ENCODE measurements at places on chromosomes 7 and 10.

DNA sequence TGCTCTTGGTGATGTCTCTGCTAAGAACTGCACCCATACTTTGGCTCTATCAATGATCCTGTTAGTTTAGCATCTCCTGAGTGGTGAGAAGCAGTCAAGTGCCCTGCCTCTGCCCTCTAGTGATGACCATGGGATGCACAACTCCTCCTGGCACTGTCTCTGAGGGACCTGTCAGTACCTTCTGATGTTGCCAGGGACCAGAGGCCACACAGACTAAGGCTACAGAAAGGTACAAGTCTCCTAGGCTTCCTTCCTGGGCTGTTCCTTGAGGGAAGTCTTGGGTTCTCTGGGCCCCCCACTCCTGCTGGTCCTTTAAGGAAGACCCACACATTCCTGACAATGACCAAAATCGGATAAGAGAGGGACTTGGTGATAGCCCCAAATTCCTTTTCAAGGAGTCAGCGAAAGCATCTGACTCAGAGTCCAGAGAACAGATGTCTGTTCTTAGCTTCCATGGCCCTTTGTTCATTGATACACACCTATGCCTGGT lies 15.3 kb downstream of the NKX2-3 start:
- no peak for DNase-seq

GRCh38 chr7:15688279-15688626 lies 1.8 kb upstream of the MEOX2 start:
- DNase-seq, result no peak

DNA sequence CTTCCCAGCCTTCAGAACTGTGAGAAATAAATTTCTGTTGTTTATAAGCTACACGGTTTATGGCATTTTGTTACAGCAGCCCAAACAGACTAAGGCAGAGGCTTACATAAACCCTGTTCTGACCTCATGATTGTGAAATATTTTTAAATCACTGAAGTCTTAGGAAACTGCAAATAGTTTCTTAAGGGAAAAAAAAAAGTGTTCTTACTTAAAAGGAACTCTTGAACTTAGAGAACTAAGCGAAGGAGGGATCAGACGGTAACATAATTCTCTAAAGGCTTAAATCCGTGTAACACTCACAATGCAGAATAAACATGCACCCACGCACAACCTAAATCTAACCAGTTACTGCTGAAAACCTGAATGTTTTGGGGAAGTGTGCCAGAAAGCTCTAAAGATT lies 749.1 kb upstream of the LRRTM3 start:
- no peak for DNase-seq

DNA sequence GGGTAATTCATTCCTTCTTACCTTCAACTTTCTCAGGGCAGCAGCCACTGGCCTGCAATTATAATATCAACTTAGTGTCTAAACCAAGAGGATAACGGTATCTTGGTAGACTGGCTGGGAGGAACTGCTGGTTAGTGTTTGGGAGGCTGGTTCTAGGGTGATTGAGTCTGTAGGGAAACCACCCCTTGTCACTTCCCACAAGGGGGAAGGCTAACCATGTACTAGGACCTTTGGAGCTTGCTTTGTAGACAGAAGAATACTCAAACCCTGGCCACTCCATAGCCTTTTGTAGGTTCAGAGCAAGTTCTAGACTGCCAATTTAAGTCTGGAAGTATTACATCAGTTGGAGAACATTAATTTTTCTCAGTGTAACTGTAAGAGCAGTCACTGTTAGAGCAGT lies 51.3 kb downstream of the NHLRC2 start:
- no peak for DNase-seq

GRCh38 chr7:99409806-99410205 lies 1.0 kb downstream of the BUD31 start:
- DNase-seq, result peak; percentile 16

- no peak for DNase-seq
Observed at GRCh38 chr7:97149843-97150242, 32.3 kb downstream of the SDHAF3 start.

DNA sequence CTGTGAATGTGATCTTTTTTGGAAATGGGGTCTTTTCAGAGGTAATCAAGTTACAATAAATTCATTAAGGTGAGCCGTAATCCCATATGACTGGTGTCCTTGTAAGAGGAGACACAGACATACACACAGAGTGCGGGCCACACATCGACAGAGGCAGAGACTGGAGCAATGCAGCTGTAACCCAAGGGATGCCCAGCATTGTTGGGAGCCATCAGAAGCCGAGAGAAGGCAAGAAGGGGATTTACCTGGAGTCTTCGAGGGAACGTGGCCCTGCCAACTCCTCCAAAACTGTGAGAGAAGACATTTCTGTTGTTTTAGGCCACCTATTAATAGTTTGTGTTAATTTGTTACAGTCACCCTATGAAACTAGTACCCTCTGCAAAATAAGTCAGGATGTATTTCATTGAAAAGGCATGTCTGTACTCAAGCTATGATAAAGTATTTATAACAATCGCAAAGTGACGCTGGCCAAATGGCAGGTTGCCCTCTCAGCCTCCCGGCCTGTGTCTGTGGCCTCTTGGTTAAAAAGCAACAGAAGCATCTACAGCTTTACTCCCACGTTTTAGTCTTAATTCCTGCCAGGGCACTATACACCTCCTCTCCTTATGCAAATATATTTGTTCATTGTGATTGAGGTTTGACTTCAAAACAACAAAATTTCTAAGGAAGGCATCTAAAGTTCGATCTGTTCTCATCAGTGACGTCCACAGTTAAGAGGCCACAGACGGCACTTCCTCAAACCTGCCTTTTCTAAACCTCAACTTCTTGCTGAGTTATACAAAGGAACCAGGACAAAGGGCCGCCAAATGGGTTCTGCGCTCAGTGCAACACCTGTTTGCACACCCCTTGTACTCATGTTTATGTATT lies 46.8 kb downstream of the HIPK2 start:
- no peak for DNase-seq

DNA sequence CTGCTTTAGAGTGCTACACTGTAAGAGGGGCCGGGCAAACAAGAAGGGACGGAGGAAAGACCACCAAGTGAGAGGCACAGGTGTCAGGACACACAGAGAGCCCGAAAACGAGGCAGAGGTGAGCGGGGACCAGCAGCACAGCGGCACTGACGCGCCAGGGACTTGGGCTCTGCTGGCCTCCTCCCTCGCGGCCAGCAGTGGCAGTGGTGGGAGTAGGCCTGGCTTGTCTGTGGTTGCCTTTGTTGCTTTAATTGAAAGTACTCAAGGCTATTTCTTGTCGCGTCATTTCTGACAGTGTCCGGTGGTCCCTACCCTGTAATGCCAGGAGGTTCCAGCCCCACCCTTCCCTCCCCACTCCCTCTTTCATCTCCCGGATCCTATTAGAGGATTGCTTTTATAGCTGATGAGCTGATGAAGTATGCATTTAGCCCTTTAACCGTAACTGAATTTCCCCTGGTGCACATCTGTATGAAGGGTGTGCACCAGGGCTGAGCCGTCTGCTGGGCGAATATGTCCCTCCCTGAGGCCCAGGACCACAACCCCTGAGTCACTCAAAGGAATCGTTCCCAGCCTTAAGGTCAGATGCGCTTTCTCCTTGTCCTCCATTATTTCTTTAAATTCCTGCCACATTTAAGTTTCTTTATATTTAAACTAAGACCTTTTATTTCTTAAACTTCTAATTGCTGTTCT lies 39.5 kb upstream of the FAM20C start:
- DNase-seq, result no peak

DNA sequence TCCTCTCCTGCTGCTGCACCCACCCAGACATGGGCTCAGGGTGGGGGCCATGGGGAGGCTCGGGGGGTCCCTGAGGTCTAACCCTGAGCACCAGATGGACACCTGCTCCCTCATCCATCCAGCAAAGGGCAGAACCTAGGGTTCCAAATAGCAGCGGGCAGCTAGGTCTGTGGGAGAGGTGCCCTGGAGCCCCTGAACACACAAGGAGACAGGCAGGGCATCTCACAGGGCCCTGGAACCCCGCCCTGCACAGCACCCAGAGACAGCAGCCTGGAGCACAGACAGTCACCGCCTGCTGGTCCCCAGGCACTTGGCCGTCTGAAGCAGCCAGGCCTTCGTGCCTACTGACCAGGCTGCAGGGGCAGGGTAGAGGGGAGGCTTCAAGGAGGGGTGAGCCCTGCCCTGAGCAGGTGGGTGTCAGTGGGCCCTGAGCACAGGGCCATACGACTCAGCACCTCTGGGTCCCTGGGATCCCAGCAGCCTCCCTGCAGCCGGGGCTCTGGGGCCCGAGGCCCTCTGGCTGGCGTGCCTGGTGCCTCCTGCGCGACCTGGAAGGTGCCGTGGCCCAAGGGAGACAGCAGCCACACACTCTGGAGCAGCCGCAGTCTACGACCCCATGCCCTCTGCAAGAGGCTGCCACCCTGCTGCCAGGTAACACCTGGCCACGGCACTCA lies 38.3 kb downstream of the GET4 start:
- DNase-seq, result no peak

DNA sequence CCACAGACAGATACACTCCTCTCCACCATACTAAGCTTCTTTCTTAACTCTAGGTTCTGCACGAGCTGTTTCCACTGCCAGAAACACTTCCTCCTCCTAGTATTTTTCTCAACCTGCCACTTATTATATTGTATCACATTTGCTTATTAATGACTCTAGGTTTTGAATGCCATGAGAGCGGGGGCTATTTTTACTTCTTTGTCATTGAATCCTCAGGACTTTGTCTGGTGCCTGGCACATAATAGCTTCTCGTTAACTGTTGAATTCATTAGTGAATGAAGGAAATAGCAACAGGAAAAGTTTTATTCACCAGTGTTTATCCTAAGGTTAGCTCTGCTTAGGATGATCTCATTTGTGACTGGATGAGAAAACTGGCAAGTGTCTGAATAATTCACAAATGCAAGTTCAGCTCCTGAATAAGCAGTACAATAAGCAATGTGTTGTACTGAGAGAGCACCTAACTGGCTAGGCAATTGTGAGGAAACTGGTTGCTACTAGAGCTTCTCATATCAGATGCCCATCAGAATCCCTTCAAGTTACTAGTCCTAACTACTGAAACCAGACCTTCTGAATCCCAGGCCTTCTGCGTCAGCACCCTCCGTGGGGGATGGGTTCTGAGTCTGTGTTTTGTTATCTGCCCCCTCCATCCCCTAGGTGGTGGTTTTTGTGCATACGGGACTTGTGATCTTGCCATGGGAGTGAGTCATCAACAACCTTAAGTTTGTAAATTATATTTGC lies 92.7 kb downstream of the LSMEM1 start:
- no peak for DNase-seq

DNA sequence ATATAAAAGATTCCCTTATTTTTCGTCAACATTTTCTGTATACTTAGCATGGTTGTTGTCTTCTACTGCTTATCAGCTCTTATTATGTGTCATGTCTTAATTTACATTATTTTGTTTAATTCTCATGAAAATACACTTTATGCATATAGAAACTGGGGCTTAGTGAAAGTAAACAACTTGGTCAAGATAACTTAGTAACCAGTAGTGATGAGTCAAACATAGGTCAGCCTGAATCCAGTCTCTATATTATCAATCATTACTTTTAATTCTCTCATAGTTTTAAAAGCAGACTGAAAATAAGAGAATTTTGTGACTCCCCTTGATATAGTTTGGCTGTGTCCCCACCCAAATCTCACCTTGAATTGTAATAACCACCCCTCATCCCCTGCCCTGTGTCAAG lies 119.6 kb upstream of the TPK1 start:
- DNase-seq, result no peak

DNA sequence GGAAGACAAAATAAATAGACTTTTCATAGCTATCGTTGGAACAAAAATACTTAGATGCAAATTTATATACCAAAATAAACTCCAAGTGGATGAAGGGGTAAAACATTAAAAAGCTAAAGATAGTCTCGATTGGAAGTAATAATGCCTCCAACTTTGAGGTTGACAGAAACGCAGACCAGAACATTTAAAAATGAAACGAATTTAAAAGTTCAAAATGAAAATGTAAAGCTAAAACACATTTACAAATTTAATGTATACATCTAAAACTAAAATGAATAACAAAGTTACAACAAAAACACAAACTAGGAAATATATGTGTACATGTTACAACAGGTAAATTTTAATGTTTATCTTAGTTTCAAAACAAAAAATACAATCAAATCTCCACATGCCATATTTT lies 107.5 kb upstream of the AKR1E2 start:
- no peak for DNase-seq

- no peak for DNase-seq
Observed at GRCh38 chr7:2104107-2104710, 128.5 kb downstream of the MAD1L1 start.

GRCh38 chr7:144074374-144074773 lies 4.8 kb downstream of the OR2A25 start:
- DNase-seq, result no peak

GRCh38 chr7:17063045-17063383 lies 181.2 kb upstream of the AGR3 start:
- no peak for DNase-seq

- DNase-seq, result no peak
Observed at GRCh38 chr10:124229989-124230634, 136.7 kb upstream of the CHST15 start.

GRCh38 chr10:24721229-24722106 lies 2.2 kb downstream of the ARHGAP21 start:
- no peak for DNase-seq

DNA sequence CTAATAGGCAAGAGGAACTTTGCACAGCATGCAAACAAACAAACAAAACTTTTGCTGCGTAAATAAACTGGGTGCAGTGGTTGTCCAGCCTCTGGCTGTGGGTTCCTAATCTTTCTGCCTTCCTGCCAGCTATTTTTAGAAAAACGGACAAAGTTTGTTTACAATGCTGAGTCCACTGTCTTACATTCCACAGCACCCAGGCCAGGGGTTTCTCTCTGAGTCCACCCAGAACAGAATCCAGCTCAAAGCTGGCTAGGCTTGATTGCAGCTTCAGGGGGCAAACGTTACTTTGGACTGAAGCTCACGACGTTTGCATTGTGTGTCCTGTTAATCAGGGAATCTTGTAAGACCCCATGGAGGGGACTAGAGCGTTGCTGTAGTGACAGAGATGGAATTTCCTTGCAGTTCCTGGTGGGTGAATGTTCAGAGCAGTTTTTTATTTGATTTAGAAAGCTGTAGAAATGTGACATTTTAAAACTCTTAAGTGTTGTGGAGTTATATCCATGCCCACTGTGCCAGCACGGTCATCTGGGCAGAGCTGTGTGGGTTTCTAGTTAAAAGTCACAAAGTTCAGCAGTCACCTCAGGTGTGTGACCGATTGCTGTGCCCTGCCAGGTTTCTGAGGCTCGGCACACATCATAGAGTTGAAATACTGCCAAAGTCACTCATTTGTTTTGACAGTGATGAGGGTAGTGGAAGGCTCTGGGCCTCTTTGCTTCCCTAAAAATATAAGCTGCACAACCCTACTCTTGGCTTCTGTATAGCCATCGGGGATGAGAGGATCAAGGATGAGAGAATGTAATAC lies 247.0 kb downstream of the STK31 start:
- DNase-seq, result no peak

DNA sequence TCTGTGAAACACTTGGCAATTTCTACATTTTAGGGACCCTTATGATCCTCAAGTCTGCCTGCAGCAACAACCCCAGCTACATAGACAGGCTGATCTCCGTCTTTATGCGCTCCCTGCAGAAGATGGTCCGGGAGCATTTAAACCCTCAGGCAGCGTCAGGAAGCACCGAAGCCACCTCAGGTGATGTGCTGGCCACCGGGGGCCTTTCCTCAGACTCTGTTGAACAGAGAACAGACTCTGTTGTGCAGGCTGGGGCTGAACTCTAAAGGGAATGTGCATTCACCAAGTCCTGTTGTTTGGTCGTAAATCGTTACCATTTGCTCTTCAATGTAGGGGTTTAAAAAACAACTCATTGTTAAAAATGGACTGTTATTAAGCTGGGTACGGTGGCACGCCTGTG lies 86.3 kb downstream of the TRRAP start:
- no peak for DNase-seq

GRCh38 chr7:134153493-134154136 lies 26.5 kb downstream of the LRGUK start:
- DNase-seq, result no peak

GRCh38 chr7:157855452-157856213 lies 518.8 kb downstream of the DNAJB6 start:
- no peak for DNase-seq
